ENCODE measurements at places on chromosomes 2 and 18. TPM values are rescaled to one million over a fixed set of nuclear protein-coding genes. Genes with fewer than 3 reads are reported as not detected.

The NHEJ1 gene
- total RNA-seq: 19.7 TPM

The FBXO36 gene
- total RNA-seq: 1.9 TPM

The LOXHD1 gene
- not detected for total RNA-seq

The CSRNP3 gene
- total RNA-seq: 1.9 TPM

The PID1 gene
- total RNA-seq: 5.7 TPM
